Activated CD8-positive, alpha-beta memory T cell treated with anti-CD3 and anti-CD28 coated beads for 4 hours (primary cell): ENCODE measurements at places on chromosomes 5 and 9.

DNA sequence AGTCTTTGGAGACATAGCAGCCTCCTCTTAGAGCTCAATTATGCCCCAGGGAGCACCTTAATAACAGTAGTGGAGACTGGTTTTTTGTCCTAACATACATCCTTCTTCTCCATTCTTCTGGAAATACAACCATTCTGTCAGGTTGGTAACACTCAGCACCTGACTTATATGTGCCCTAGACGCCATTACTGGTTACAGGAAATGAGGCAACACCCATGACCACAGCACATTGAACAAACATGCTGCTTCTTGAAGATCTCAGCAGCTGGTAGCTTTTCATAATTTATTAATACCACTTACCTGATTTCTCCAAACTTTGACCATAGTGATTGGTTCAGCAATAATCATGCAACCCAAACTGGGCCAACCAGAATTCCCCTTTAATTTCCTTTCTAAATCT is 25.1 kb upstream of the TRPM3 start:
- no peak for DNase-seq

GRCh38 chr5:126675338-126675737 is 74.6 kb downstream of the PHAX start:
- DNase-seq = no peak

DNA sequence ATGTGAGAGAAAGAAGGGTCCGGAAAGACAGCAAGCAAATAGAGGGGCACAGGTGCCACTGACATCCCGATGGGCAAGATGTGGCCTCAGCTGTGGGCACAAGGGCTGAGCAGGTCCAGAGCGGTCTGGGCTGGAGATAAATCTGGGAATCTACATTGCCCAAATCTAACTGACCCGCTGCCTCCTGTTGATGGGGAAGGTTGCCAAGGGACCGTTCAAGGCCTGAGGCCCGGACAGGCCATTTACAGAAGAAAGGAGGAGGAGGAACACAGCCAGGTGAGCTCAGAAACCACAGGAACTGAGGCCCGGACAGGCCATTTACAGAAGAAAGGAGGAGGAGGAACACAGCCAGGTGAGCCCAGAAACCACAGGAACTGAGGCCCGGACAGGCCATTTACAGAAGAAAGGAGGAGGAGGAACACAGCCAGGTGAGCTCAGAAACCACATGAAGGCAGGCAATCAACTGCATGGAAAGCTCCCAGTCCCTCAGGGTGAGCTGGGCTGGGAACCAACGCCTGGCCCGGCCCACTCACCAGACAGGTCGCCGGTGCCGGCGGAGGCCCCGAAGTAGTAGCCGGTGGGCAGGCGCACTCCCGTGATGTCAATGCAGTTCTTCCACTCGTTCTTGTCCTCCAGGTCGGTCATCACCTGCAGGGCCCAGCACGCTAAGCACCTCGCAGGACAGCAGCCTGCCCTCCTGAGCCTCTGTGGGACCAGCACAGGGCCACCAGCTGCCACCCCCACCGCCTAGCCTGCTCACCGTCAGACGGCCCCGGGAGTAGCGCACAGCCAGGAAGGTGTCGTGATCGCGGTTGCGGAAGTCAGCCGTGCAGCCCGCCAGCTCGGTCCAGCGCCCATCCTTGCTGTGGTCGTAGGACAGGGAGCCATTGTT is 14.6 kb downstream of the LMAN2 start:
- DNase-seq = no peak

GRCh38 chr9:123225995-123226394 is 42.4 kb downstream of the STRBP start:
- DNase-seq = no peak

- no peak for DNase-seq
Observed at GRCh38 chr9:22031655-22032411, 22.7 kb upstream of the CDKN2B start.

DNA sequence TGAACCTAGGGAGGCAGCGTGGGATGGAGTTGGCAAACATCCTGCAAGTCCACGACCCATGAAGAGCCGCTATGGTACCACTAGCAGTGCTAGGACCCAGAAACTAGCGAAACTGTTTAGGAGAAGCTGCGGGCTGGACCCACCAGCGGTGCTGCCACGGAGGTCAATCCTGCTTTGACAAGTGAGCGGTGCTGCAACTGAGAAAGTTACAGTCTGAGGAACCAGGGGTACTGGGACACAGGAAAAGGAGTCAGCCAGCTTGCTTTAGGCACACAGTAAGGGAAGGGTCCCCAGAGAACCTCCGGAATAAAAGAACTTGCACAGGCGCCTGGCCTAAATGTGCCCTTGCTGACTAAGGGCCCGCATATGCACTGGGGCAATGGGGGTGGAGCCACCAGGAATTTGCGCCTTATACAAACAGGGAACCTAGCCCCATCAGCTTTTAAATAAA is 23.6 kb upstream of the ANXA2R start:
- no peak for DNase-seq

- no peak for DNase-seq
Observed at GRCh38 chr5:1220351-1220750, 4.8 kb upstream of the SLC6A18 start.

DNA sequence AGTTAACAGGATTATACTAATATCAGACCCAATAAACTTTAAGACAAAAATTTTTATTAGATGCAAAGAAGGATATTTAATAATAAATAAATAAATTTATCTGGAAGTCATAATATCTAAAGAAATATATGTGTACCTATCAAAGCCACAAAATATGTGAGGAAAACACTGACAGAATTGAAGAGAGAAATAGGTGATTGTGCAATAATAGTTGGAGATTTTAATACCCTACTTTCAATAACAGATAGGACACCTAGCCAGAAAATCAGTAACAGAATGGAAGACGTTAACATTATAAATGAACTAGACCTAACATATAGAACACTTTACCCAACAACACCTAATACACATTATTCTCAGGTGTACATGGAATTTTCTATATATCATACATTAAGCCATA is 541.4 kb upstream of the SMC2 start:
- DNase-seq = no peak

- DNase-seq = no peak
Observed at GRCh38 chr5:75509546-75509945, 1.9 kb downstream of the CERT1 start.

DNA sequence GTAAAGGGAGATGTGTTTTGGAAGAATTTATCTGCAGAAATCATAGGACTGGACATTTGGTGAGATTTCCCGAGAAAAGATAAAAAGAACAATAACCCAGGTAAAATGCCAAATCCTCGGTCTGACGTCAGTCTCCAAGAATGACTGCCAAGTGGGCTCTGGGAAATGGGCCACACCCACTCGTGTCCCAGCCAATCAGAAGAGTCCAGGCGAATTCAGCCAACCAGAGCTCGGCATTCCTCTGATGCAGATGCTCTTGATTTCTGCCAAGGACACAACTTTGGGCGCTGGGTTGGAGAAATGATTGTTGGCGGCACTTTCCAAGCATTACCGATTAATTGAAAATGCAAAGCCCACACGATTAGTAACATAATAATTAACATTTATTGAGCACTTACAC is 73.3 kb downstream of the FGF18 start:
- DNase-seq = no peak

- no peak for DNase-seq
Observed at GRCh38 chr5:36894954-36895353, 18.4 kb downstream of the NIPBL start.

DNA sequence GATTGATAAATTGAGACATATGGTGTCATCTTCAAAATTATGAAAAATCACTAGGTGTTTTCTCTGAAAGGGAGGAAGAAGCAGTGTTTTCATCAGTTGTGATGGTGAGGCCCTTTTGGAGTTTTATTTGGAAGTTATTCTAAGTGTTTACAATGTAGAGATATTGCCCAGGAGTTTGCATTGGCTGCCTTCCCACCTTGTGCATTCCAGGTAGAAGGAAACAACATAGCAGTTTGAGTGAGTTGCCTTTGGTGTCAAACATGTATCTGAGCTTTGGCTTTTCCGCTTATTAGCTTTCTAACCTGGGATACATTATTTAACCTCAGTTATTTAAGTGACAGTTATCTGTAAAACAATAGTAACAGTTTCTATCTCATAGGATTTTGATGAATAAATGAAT is 122.5 kb downstream of the SCAMP1 start:
- DNase-seq = no peak

DNA sequence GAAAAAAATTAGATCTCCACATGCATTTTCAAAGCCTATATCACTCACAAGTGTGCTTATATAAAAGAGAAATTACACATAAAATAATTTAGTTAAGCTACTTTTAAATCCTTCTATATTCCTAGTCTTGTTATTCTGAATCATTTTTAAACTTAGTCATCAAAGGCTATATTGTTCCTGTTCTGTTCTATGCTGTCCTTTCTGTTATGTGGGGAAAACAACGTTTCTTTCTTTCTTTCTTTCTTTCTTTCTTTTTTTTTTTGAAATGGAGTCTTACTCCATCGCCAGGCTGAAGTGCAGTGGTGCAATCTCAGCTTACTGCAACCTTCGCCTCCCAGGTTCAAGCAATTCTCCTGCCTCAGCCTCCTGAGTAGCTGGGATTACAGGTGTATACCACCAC is 389.2 kb upstream of the FTMT start:
- DNase-seq = no peak

DNA sequence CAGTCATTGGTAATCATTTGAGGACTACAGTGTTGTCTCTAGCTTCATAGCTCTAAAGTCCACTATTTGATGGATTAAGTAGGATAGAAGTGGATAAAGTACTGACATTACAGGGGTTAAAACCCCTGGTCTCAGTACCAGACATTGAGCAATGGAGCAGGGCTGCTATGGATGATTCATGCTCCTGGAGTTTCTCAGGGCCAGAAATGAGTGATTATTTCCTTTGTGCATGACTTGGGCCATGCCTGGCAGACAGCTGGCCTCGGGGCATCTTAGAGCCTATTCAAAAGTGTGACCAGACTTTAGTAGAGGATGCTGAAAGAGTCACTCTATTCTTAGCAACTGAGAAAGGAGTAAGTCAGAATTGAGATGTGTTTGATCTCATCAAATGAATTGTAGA is 350.7 kb upstream of the TLE4 start:
- DNase-seq = no peak

- no peak for DNase-seq
Observed at GRCh38 chr9:34346873-34347799, 17.8 kb downstream of the NUDT2 start.

DNA sequence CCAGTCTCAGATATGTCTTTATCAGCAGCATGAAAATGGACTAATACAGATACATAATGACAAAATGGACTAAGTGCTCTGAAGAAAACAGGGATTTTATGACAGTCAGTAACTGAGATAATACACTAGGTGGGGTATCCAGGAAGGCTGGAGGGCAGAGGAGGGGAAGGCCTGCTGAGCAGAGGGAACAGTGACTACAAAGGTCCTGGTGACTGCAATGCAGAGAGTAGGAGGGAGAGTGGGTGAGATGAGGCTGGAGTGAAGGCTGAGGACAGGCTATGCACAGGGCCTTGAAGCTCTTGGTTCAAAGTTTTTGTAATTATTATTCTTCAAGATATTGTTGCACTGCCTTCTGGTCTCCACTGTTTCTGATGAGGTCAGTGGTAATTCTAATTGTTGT is 4.9 kb downstream of the ACOT12 start:
- no peak for DNase-seq

DNA sequence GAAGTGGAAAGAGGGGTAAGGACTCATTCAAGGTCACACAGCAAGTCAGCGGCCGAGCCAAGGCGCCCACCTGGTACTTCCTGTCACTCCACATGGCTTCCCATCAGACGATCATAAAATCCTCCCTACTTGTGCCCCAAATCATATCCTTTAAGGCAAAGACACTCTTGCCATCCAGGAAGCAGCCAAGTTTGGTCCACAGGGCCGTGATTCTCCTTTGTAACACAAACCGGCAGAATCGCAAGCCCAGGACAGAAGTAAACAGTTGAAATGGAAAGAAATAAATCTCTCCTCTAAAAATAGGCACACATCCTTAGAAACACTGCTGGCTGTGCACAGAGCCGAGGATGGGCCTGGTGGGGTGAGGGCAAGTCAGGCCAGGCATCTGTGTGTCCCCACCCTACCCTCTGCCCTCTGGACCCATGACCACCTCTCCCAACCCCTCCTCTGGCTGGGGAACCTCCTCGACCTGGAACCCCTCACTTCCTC is 30.5 kb downstream of the TMOD1 start:
- no peak for DNase-seq

DNA sequence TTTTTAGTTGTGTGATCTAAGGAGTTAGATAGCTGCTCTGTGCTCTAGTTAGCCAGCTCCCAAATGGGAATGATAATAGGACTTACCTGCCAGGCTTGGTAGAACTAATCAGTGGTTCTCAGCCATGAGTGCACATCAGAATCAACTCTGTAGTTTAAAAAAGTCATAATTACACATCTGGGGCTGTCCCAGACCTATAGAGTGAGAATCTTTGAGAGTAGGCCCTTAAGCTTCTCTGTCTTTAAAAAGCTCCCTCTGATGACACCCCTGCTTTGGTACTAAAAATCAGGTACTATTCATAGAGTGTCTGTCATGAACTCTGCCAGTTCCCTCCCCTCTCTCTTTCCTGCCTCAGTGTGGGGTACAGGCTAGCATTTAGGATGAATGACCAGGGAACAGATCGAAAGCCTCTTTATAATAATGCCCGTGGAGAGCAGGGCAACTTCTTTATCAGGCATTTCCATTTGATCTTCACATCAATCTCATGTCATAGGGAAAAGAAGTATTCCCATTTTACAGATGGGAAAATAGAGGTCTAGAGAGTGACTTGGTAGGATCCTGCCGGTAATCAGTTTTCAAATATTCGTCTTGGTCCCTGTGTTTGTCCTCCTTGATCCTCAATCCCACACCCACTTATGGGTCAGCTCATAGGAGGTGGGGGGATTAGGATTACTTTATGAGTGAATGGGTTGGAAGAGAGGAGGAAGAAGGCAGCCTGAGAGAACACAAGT is 15.3 kb downstream of the PPARGC1B start:
- DNase-seq = no peak

DNA sequence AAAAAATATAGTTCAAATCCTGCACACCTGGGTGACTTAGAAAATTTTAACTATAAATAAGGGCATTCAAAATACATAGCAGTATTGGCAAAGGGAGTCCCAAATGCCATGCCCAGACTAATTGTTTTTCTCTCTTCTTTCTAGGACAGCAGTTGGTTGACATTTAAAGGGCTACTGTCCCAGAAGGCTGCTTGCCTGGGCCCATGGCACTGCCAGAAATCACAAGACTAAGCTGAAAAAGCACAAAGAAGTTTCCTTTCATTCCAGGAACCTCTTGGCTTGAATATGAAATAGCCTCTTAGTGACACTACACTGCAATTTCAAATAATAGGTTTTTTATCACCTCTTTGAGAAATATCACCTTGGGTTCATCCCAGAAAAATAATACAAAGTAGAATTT is 388.9 kb upstream of the TRPC7 start:
- DNase-seq = no peak

DNA sequence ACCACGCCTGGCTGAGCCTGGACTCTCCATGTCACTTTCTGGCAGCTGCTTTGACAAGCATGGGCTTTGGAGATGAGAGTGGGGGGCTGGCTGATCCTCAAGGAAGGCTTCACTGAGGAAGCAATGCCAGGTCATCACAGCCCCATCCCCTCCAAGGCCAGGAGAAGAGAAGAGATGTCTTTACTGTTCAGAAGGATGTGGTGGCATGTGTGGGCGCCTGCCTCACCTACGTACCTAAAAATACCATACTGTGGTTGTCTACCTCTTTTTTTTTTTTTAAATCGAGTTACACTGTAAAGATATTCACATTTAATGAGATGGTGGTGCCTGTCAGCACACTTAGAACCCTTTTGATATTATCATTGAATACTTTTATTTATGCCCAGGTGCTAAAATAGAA is 26.4 kb upstream of the CTNNA1 start:
- no peak for DNase-seq
